Activated T-helper 2 cell treated with anti-CD3 and anti-CD28 coated beads, Interferon-gamma antibody, Interleukin-2, Interleukin-4, amounts not matched to agents 10 μg/mL and 5 μg/mL and 100 μg/mL, durations not matched to agents 14 hours and 24 hours and 36 hours (primary cell): ENCODE measurements at places on chromosomes 16 and 17.

DNA sequence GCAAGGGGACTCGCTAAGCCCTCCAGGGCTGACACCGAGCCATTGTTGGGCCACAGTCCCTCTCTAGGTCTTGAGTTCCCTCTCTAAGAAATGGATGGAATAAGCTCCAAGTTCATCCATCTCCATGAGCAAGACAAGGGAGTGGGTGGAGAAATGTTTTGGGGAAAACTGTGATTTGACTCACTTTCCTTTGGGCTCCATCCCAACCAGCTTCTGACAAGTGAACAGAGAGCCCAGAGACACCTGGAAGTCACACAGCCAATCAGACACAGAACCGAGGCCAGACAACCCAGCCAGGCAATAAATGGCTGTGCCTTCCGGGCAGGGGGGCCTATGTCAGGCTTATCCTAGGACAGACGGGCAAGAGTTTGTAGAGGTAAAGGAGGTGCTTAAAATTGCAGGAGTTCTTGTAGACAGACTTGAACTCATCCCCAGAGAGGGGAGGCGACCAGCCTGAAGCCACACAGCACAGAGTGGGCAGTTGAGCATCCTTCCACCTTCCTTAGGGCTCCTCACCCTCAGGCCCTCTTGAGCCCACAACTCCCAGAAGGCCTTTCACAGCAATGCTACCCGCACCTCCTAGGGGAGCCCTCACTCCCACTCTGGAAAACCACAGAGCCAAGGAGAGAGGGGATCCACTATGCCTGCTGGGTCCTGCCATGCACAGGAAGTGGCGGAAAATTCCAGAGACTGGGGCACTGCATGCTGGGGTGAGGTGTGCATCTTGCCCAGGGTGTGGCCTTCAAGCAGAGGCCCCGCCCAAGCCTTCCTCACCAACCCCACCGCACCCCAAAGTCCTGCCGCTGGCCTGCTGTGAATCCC, 9.5 kb upstream of the FAM83G start:
- no peak for DNase-seq

DNA sequence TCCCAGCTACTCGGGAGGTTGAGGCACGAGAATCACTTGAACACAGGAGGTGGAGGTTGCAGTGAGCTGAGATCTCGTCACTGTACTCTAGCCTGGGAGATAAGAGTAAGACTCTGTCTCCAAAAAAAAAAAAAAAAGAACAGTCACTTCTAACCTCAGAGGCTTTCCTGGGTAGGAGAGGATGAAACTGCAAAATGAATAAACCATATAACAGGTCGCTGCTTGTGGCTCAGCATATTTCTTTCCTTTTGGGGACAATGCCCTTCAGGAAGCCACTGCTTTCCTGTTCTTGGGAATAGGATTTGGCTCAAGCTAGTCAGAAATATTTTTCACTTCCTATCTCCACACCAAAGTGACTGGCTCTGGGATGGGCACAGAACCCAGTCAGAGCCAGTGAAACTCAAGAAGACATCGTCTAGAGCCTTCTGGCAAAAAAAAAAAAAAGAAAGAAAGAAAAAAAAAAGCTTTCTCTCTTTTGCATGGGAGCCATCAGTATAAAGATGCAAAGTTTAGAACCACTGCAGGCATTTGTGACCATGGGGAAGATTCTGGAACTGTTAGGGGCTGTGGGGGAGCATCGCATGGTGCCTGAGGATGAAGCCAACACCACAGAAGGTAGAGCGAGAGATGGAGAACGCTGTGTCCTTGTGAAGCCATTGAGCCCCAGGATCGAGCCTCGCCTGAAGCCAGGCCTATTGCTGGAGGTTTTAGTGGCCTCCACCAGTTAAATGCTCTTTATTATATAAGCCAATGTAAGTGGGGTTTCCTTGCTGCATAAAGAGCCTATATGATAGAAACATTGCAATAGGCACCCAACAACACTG, 71.8 kb upstream of the MRTFB start:
- DNase-seq, result no peak

- DNase-seq, result no peak
Measured at GRCh38 chr16:7532534-7532933, 199.9 kb downstream of the RBFOX1 start.

DNA sequence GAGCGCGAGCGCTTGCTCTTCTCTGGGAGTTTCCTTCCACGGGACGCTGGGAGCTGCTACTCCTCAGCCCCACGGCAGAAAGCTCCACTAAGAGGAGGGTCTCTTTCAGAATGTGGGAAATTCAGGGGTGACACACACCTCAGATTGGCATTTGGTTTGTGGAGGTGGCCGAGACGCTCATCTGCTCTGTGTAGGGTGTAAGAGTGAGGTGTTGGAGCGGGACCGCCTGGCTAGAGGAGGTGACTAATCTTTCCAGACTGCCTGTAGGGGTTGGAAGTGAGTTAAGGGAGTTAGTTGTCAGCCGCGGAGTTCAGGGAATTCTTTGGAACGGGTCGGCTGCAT, 735 bp downstream of the PSMD11 start:
- DNase-seq, result no peak

DNA sequence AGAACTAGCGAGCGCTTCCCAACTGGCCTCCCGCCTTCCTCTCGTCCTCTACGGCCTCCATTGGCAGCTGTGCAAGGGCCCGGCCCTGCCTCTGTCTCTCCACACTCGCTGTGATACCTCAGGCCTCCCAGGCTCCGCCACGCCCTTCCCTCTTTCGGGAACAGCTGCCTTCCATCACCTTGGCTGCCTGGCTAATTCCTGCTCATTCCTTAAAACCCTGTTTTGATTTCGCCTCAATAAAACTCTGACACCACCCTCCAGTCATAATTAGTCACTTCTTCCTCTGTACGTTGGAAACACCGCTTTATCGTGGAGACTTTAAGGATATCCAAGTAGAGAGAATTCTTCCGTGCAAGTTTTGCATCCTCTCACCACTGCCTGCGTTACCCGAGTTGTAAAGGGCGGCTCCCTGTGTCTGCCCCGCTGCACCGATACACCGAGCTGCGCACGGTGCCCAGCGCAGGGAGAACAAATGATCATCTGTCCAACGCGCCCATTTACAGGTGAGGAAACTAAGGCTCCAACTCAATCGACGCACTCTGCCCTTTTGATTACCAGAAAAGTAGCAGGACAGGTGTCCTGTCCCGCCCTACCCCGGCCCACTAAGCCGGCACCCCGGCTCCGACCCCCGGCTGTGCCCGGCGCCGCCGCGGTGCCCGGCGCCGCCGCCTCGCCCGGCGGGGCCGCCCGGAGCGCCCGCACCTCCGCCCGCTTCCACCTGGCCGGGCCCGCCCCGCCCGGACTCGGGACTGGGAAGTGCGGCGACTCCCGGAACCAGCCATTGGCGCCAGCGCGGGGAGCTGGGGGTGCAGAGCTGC, 139.7 kb downstream of the SEC14L1 start:
- DNase-seq, result no peak

DNA sequence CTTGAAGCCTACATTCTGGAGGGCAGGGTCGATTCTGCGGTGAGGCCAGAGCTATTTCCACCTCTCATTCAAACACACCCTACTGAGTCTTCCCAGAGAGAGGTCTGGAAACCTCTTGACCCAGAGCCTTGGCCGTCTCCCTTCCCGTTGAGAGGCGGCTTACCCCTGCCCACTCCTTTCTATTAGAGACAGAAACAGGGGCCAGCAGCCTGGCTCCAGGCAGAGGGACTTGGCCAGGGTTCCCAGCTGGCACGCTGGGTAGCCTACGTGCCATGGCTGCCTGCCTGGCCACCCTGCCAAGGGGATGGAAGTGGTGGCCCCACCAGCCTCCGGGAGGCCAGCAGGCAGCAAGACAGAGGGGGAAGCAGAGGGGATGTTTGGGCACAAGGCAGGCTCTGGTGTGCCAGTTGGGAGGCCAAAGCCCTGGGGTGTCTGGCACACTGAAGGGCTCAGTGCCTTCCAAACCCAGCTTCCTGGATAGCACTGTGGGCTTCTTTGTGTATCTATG, 6.0 kb downstream of the STAC2 start:
- no peak for DNase-seq

DNA sequence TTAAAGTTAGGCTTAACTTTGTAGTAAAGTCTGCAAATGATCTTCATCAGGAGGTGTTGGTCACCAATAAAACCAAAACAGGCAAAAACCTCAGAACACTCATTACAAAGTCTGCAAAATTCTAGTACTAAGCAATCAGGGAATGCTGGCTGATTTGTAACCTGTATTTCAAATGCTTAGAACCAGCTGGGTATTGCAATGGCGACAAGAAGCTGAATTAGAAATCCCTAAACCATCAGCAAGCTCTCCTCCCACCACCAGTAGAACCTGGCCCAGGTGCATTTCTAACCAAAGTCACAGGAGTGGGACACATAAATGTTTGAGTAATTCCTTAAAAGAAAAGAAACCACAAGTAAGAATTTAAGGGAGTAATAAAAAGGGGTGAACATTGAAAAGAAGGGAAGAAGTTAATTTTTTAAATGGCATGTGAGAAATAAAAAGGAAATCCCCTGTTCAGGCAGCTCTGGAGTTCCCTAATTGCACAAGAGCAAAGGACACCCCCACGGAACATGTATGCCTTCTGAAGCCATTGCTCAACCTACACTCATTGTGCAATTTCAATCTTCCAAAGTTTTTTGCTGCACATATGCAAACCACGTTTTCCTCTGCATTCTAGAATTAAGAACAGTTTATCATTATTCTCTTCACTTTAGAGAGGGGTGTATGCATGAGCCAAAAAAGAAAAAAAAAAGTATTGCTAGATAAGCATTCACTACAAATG, 102.9 kb downstream of the HIC1 start:
- no peak for DNase-seq

DNA sequence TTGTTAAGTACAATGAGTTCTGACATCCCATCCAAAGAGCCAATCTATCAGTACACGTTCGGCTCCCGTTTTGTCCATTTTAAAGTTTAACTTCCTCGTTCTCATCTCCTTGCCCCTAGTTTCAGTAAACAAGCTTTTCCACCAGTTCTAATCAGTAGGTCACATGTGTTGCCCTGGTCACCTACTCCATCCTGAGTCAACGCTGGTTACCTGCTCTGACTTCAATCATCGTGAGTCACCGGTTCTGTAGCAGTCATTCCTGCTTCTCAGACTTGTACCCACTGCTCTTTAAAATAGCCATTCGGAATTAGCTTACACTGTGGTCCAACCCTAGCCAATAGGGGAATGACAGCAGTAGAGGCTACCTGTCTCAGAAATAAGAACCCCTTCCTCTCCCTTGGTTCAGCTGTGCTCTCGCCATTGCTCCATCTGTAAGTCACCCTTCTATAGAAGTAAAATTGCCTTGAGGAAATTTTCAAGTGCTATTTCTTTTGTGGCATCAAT, 191.0 kb downstream of the CPPED1 start:
- DNase-seq, result no peak

DNA sequence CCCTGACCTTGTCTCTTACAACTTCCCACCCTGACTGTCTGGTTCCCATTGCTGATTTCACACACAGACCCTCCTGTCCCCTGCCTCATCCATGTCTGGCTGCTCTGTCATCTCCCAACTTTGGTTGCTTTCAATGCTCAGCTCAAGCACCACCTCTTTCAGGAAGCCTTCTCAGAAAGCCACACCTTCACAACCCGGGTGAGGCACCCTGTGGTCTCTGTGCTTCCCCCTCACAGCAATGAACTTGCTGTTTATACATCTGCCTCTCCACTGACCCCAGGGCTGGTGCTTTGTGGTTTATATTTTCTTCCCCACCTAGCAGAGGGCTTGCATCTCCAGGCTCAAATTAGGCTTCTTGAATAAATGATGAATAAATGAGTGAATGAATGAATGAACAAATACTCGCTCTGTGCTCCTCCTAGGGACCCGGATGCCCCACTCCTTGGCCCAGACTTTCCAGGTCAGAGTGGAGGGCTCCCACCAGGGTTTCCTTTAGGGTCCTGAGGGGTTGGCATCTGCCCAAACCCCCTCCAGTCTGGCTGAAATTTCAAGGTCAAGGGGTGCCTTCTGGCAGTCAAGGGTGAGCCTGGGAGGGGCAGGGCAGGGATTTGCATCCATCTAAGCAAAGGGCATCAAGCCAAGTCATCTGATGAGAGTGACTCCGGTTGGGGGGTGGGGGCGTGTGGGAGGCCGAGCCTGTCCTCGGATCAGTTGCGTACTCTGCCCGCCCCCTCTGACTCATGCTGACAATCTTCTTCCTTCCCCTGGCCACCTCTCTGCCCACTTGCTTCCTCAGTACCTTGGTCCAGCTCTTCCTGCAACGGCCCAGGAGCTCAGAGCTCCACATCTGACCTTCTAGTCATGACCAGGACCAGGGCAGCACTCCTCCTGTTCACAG, at the start of gene ITGAX:
ITGAX (plus strand) TSS at position 783 of the 898 bp plus-strand sequence; CDS start at position 862, 79 bp downstream.
- DNase-seq, result peak; percentile 64

- DNase-seq, result no peak
Measured at GRCh38 chr17:7677388-7678067, 9.8 kb downstream of the TP53 start.

- DNase-seq, result no peak
Measured at GRCh38 chr17:78019367-78019975, 61.0 kb downstream of the TNRC6C start.

DNA sequence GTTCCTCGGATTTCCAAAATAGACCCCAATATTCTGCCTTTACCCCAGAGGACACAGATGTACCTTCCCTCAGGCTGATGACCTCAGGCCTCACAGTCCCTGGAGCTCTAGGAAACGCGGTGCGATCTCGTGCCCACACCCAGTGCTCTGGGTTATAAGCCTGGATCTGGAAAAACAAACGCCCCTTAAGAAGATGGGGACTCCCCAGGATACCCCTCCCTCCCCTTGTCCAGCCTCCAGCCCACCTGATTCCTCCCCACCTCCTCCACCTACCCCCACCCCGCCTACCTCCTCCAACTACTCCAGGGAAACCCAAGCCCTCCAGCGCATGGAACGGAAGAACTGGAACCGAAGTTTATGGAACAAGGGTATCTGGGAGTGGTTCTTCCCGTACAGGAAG, 19.1 kb downstream of the PRR11 start:
- no peak for DNase-seq

DNA sequence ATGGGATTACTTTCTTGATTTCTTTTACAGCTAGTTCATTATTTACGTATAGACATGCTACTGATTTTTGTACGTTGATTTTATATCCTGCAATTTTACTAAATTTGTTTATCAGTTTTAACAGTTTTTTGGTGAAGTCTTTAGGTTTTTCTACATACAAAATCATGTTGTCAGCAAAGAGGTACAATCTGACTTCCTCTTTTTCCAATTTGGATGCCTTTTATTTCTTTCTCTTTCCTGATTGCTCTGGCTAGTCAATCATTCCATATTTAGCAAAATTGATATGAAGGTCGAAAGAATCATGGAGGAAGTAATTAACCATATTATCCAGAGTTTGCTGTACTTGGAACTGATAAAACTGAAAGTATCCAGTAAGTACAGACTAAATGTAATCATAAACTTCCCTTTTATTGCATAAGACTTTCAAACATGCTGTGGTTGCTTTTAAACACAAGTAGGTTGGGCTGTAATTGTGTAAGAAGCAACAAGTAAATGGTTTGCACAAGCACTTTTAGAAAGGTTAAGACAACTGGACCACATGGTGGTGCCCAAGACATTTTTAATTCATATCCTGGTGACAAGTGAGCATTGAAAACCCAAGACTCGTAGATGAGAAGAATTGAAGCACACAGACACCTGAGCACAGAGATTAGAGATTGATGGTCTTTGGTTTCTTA, 8.4 kb downstream of the GDE1 start:
- no peak for DNase-seq

GRCh38 chr16:87387942-87388817, 4.0 kb upstream of the MAP1LC3B start:
- peak; percentile 89 for DNase-seq

- DNase-seq, result no peak
Measured at GRCh38 chr16:84459941-84460405, 44.5 kb downstream of the MEAK7 start.

GRCh38 chr17:61248399-61248798, 151.2 kb upstream of the TBX2 start:
- no peak for DNase-seq

- no peak for DNase-seq
Measured at GRCh38 chr17:1649844-1650501, at the start of gene RILP. RILP (minus strand) TSS chr17:1649866; CDS start chr17:1649804, 62 bp downstream.
